Right ventricle myocardium superior (tissue), 1 donor: ENCODE measurements at places on chromosomes 11 and 22. TPM values are rescaled to one million over a fixed set of nuclear protein-coding genes. Genes with fewer than 3 reads are reported as not detected.

Gene TRIM49
- total RNA-seq, result not detected

Gene OR52N4
- total RNA-seq, result not detected

Gene DLG2
- total RNA-seq, result 6.1 TPM

Gene DDTL
- 1.7 TPM for total RNA-seq

Gene SERPINH1
- 54.0 TPM for total RNA-seq

Gene TPBGL
- total RNA-seq, result 0.11 TPM

DNA sequence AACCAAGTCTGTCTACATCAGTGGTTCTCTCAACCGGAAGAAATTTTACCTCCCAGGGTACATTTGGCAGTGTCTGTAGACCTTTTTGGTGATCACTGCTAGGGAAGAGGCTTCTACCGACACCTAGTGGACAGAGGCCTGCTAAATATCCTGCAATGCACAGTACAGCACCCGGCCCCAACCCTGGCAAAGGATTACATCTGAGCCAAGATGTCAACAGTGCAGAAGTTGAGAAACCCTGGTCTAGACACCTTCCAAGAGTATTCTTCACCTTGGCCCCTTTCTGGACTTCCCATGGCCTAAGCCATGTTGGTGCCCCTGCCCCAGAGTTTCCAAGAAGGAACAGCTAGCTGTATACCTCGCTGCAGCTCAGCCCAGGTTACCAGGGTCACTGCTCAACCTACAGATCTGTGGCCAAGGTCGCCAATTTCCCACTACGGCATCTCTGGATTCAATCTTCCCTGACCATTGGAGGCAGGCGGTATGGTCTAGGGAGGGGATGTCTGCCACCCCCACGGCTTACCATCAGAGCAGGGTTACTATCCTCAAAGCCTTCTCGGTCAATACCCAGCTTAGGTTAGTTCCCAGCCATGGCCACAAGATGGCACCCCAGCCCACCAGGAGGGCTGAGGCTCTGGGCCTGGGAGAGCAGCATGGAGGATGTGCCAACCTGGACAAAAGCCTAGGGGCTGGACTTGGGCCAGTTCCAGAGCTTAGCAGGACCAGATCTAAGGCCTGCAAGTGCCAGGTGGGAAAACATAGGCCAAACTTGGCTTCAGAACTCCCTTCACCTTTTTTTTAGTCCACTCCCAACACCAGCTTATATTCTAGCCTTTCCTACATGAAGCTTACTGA lies 3.7 kb upstream of the KCNC1 start:
- peak; percentile 86 for DNase-seq

DNA sequence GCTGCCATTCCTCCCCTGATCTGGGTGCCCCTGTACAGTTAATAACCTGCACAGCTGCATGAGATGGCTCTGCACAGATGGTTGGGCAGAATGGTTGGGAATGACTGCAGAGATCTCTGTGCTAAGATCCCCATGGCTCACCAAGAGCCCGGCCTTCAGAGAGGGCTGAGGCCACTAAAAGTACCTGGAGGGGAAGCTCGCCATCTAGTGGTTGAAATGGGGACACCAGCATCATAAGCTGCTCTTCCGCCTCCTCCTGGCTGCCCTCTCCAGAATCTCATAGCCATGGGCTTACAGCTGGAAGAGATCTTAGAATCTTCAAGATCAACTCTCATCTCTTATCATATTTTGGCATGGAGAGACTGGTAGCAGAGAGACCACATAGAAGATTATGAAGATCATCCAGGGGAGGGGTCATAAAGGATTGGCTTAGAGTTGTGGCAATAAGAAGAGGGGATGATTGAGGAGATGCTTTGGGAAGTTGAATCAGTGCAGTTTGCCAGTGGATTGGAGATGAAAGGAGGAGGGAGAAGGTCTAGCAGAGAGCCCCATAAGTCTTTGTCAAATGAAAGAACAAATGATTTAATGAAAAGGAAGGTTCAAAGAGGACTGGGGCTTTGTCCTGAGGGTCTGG lies 22.0 kb upstream of the TLCD5 start:
- peak; percentile 63 for DNase-seq

GRCh38 chr11:117171404-117172061 lies 7.0 kb upstream of the SIDT2 start:
- DNase-seq, result no peak

GRCh38 chr11:614021-614622 lies 1.6 kb downstream of the IRF7 start:
- no peak for DNase-seq

- DNase-seq, result no peak
Measured at GRCh38 chr11:117020287-117020686, 77.9 kb downstream of the SIK3 start.

GRCh38 chr11:115958089-115959000 lies 454.1 kb upstream of the CADM1 start:
- no peak for DNase-seq

DNA sequence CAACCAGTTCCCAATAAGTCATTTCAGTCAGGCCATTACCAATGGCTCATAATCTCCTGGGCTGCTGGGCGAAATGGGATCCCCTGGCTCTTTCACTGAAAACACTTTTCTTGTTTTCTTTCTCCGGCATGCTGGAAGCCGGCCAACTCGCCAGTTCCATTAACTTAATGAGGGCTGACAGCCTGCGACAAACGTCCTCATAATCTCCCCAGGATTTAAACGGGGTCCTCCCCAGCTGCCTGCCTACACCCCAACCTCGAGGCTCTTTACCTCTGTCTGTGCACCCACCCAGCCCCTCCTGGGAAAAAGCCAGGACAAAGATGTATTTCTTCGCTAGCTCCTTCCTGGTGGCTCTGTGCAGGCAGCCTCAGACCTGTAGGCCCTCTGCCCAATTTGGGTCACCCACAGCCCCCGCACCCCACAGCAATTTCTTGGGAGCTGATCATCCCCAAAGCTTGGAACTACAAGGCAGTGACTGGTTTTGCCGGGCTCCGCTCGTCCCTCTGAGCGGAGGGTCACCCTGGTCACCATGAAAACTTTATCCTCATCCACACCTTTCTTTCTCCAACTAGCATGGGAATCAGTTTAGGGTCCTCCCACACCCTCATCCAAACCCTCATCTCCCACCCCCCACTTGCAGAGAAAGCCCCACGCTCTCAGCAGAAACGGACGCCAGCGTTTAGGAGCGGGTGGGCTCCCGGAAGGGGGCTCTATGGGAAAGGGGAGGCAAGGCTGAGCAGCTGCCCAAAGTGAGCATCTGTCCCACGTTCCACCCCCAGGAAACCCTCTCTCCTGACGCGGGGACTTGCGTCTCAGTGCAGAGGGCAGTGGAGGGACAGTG lies 51.1 kb upstream of the KCNQ1OT1 start:
- DNase-seq, result peak; percentile 48

- no peak for DNase-seq
Measured at GRCh38 chr22:36839356-36840073, 21.3 kb upstream of the NCF4 start.

DNA sequence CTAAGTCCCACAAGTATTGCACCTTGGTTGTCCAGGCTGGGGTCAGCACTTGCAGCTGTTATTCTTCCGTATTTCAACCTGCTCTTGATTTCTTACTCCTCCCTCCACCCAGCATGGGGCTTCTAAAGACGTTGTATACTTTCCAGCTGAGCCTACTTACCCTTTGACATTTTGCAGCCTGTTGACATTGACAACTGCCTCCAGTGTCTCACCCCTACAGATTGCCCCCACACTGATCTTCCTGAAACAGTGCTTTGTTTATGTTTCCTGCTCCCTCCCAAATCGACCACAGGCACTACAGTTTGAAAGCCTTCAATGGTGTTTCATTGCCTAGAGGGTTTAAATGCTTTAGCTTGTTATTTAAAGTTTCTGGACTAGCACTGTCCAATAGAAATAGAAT lies 56.6 kb downstream of the FAM83F start:
- DNase-seq, result no peak

DNA sequence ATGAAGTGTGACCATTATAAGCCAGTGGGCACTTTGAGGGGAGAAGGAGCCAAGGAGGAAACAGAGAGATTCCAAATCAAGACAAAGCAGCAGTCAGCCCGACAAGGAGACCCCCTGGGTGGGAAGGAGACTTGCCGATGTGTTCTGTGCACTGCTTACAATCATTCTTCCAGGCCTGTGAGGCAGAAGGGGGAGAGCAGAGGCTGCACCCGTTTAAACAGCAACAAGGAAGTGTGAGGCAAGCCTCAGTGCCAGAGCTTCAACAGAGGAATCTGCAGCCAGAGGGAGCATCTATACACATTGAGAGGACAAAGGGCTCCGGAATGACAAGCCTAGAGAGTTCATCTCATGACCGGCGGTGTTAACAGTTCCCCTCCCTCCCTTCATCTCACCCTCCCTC lies 121.1 kb downstream of the NXPE2 start:
- no peak for DNase-seq
